Naive thymus-derived CD4-positive, alpha-beta T cell (primary cell): ENCODE measurements at places on chromosomes 13 and 19. TPM values are rescaled to one million over a fixed set of nuclear protein-coding genes. Genes with fewer than 3 reads are reported as not detected.

Gene KCNK6
- total RNA-seq, result 10.1 TPM

Gene ZNF225
- 5.1 and 6.0 TPM in 2 replicates for total RNA-seq

Gene PCP2
- 13.4 TPM for total RNA-seq

Gene KCNN4
- total RNA-seq, result 52.8 and 53.4 TPM in 2 replicates

Gene RAB3A
- total RNA-seq, result 8.8 TPM

Gene EMC10
- total RNA-seq, result 73.3 and 75.5 TPM in 2 replicates

Gene GIPC3
- 0.85 and 0.89 TPM in 2 replicates for total RNA-seq

Gene FOXA3
- not detected for total RNA-seq

Gene ADGRE2
- total RNA-seq, result 1.5 and 1.7 TPM in 2 replicates

Gene B3GNT3
- total RNA-seq, result not detected

Gene PPP2R1A
- total RNA-seq, result 199 and 215 TPM in 2 replicates

Gene NUP58
- 69.8 TPM for total RNA-seq

Gene MYPOP
- 11.0 and 11.2 TPM in 2 replicates for total RNA-seq

Gene KLK5
- total RNA-seq, result not detected

Gene SPIB
- 0.73 TPM for total RNA-seq

Gene PTPRH
- 0.56 TPM for total RNA-seq

Gene ZIC2
- total RNA-seq, result 0.51 and 0.71 TPM in 2 replicates

Gene METTL21C
- total RNA-seq, result not detected

Gene SERP2
- 0.37 TPM for total RNA-seq

Gene NLRP11
- total RNA-seq, result not detected

Gene FAM98C
- 32.1 and 33.8 TPM in 2 replicates for total RNA-seq

Gene ADGRE1
- total RNA-seq, result 8.3 TPM

Gene GPR42
- not detected for total RNA-seq

Gene IGFL3
- not detected for total RNA-seq

Gene TNNI3
- total RNA-seq, result not detected

Gene CEACAM7
- total RNA-seq, result not detected in 2 replicates

Gene CGB3
- total RNA-seq, result not detected

Gene MYO9B
- 207 TPM for total RNA-seq

Gene ACP5
- total RNA-seq, result 17.4 TPM

Gene SSBP4
- total RNA-seq, result 78.2 TPM

Gene TINCR
- total RNA-seq, result 0.84 TPM

Gene ZNF439
- 14.1 TPM for total RNA-seq

Gene PTPRS
- 6.7 TPM for total RNA-seq

Gene CDKN2D
- 21.7 TPM for total RNA-seq

Gene KCNRG
- total RNA-seq, result 0.57 TPM

Gene MCF2L
- total RNA-seq, result 27.4 TPM

Gene FFAR1
- total RNA-seq, result 1.3 TPM

Gene SOHLH2
- total RNA-seq, result not detected

Gene SHISA7
- total RNA-seq, result not detected

Gene TGFB1
- total RNA-seq, result 196 TPM

Gene S1PR5
- total RNA-seq, result 0.67 TPM
